Naive thymus-derived CD4-positive, alpha-beta T cell (primary cell): ENCODE measurements at places on chromosomes 1 and 21. TPM values are rescaled to one million over a fixed set of nuclear protein-coding genes. Genes with fewer than 3 reads are reported as not detected.

GRCh38 chr1:232635778-232636356 is 5.9 kb upstream of the SIPA1L2 start:
- DNase-seq: peak; percentile 44

GRCh38 chr1:179831852-179832699 is 45.5 kb downstream of the TOR1AIP2 start:
- peak; percentile 80 for DNase-seq

GRCh38 chr1:203557390-203557789 is 63.4 kb downstream of the OPTC start:
- no peak for DNase-seq

DNA sequence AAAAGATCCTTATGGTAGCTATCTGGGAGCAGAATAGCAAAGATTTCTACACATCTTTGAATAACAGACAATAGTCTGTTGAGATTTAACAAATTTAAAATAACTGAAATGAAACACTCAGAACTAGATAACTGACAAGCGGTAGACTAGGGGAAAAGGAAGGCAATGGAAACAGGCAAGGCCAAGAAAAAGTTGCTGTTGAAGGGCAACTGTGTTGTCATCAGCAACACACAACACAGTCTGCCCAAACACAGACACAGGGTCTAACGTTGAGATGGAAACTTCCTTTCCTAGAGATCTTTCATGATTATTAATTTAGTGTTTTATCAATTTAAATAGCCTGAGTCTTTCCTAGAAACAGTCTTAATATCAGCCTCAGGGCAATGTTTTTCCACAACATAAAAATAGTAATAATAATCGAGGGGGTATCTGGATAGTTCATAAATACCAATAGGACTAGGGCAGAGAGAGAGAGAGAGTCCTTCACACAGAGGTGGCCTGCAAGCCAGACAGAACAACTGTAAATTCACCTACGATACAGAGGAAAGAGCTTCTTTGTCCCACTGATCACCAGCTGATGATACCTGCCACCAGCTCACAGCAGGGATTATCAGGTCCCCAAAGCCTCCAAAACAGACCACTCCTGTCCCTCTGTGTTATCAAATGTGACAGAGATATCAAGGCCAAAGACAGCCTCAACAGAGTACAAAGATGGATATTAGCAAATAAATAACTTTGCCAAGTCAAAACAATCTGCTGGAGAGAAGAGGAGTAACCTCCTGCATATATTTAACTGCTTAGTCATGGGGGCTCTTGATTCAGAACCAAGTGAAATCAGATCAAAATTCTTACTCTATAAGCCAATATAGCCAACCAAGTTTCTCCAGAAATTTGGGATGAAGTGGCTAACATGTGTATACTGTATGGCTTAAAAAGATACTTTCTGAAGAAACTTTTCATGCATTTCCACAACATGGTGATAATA is 245.3 kb downstream of the SLC45A1 start:
- DNase-seq: no peak

GRCh38 chr1:203534012-203534411 is 40.1 kb downstream of the OPTC start:
- DNase-seq: no peak

GRCh38 chr1:197787056-197787455 is 11.8 kb upstream of the DENND1B start:
- DNase-seq: no peak

DNA sequence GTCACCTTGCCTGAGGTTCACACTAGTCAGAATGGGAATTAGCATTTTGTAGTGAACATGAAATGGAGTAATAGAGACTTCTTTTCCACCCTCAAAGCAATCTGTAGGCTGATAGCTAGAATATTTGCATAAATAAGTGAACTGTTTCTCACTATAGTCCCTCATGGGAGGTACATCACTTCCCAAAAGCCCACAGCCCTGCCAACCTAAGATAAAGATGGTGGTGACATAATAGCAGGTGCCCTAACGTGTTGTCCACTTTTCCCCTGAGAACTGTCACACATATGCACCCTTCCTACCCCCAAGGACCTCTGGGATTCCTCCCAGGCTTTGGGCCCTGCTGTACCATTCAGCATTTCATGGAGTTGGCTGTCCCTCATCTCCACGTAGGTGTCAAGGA is 4.4 kb downstream of the TMEM35B start:
- DNase-seq: no peak

DNA sequence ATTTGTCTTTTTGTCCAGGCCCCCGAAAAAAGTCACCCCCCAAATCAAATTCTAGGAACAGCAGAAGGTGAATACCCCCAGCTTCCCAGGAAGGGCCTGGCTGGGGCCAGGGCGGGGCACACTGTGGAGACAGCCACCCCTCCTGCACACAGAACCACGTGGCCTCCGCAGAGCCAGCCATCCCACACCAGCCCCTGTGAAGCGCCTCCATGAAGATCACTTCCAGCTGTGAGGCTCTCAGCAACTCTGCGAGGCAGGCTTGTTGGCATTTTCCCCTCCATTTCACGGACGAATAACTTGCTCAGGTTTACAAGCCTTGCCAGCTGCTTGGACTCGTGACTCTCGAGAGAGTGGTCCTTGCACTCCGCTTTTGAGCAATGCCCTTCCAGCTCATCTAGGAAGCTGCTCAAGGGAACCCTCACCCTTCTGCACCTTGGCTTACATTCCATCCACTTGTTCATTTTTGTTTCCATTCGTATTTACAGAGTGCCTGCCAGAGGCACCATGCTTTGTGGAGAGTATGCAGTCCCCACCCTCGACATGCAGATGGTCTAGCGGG is 48.2 kb downstream of the SYT6 start:
- DNase-seq: no peak

DNA sequence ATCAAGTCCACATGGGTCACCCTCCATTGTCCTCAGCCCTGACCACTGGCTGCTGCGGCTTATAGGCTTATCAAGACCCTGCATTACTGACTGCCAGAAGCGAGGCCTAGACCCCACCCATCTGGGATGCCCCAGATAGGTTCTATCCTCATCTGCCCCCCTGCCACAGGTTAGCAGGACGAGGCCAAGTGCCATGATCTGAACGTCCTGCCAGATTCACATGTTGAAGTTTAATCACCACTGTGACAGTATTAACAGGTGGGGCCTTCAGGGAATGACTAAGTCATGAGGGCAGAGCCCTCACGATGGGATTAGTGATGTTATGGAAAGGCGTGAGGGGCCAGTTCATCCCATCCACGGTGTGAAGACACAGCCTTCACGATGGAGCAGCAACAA is 6.2 kb upstream of the CPLANE2 start:
- DNase-seq: no peak

DNA sequence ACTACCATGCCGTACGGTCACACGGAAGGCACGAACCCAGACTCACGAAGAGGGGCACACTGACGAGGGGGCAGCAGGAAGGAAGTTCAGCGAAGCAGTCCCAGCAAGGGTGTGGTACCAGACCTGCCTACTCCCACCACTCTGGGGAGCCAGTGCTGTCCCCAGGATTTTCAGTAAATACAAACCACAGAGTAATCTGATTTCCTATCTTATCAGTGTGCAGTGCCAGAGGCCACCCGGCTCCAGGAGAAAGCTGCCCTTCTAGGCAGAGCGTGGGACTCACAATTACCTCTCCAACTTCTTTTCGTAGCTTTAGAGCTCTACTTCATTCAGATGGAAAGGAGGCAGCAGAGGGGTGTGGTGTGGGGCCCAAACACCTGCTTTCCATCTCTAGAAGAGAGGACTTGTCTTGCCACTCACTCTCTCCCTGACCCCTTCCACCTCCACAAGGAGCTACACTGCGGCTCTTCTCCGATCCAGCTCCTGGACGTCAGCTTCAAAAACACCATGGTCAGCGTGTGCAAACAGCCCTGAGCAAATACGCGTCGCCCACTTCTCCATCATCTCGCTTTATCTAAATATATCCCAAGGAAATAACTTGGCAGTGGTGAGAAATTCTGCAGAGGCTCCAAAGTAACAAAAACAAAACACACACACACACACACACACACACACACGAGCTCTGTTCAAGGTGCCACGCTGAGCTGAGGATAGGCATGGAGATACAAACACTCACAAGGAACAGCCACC is 98.5 kb downstream of the MRPL37 start:
- DNase-seq: no peak

GRCh38 chr1:178849918-178850317 is 21.0 kb downstream of the ANGPTL1 start:
- no peak for DNase-seq

GRCh38 chr1:66147226-66147835 is 354.6 kb downstream of the PDE4B start:
- no peak for DNase-seq

DNA sequence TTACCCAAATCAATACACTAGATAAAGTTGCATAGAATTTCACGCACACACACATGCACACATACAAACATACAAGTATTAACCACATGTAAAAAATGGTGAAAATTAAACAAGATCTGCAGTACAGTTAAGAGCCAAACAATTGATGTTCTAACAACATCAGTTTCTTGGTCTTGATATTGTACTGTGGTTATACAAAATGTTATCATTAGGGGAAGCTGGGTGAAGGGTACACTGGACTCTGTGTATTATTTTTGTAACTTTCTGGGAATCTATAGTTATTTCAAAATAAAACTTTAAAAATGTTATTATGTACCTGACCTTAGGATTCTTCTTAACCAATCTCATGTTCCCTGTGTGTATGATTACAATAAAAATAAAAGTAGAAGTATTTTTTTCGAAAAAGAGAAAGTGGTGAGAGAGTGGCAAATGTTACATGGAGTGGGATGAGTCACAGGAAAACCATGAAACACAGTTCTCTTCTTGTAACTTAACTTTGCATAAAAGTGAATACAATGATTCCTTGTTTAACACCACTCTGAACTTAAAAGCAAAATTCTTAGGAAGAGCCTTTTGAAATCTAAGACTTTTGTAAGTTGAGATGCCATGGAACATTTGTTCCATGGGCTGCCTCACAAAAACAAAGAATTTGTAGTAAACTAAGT is 101.6 kb upstream of the RUNX1 start:
- DNase-seq: no peak

DNA sequence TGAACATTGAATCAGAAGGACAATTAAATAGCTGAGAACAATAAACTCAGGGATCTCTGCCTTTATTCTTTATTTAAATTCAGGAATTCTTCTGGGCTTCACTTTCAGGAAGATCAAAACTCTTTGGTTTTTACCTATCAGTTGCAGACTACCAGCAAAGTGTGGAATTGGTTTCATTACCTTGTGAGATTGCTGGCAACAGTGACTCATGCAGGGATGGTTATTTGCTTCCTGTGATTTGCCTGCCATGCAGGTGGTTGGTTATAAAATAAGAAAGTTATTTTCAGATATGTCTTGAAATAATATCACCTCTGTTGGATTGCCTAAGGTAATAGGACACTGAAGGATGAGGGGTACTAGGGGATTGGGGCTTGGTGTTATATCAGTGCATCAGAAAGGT is 204.6 kb downstream of the PTBP2 start:
- no peak for DNase-seq

GRCh38 chr1:186374303-186375151 is 526 bp downstream of the TPR start:
- DNase-seq: no peak

GRCh38 chr1:23916209-23917131 is 3.3 kb upstream of the CNR2 start:
- peak; percentile 66 for DNase-seq

GRCh38 chr1:94936861-94937620 is 10.1 kb upstream of the CNN3 start:
- DNase-seq: no peak

- DNase-seq: no peak
Measured at GRCh38 chr1:66244429-66244828, 289.5 kb upstream of the SGIP1 start.

- no peak for DNase-seq
Measured at GRCh38 chr1:109761227-109762038, 2.3 kb downstream of the EPS8L3 start.

DNA sequence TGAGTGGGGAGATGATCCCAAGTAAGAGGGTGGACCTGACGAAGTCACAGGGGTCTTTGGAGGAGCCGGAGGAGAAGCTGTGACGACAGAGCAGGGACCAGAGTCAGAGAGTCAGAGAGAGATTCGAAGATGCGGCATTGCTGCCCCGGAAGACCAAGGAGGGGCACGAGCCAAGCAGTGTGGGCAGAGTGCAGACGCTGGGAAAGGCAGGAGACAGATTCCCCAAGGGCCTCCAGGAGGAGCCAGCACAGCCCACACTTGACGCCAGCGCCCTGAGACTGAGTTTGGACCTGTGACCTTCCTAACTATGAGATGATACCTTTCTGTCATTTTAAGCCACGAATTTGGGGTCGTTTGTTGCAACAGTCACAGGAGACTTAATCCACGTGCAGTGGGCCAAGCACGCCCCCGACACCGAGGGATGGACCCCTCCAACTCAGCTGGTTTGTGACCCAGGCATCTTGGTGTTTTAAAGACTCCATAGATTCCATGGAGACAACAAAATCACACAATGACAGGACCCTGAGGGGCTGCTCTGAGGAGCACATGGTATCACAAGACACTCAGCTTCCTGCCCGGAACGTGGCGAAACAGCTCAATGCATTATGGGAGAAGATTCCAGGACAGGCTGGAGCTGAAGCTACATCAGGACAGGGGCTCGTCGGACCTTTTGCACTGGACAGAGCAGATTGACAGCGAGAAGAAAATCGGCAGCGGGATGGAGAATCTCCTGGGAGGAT is 11.0 kb upstream of the TFF1 start:
- DNase-seq: no peak

- no peak for DNase-seq
Measured at GRCh38 chr1:94792473-94793295, 27.5 kb upstream of the SLC44A3 start.

- DNase-seq: no peak
Measured at GRCh38 chr1:63662841-63663240, 69.6 kb downstream of the PGM1 start.

- no peak for DNase-seq
Measured at GRCh38 chr1:56933606-56934005, 32.2 kb downstream of the C8B start.

DNA sequence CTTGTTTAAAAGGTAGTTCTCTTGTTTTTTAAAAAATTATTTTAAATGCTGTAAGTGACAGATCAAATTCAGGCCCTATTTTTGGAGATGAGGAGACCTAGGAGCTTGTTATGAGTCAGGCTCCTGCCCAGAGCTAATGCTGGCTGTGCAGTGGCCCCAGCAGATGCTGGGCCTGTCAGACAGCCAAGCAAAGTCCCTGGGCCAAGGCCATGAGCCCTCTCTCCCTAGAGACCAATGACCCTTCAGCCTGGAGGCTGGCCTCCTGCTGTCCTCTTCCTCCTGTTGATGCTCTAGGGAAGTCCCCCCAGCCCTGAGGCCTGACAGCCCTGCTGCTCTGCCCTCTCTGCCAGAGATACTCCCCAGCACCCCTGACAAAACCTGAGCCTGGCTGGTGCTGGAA is 128.1 kb upstream of the CTTNBP2NL start:
- no peak for DNase-seq

GRCh38 chr1:151157067-151157531 is 650 bp downstream of the TNFAIP8L2 start:
- DNase-seq: peak; percentile 65

The VCAM1 gene
- polyA plus RNA-seq: not detected

The KCNN3 gene
- not detected for polyA plus RNA-seq

The SLC22A15 gene
- not detected for polyA plus RNA-seq

The VANGL2 gene
- not detected for polyA plus RNA-seq

The PROK1 gene
- not detected for polyA plus RNA-seq

The CLCNKA gene
- polyA plus RNA-seq: not detected

The C1orf87 gene
- polyA plus RNA-seq: not detected

The RPTN gene
- not detected for polyA plus RNA-seq

The C1orf115 gene
- polyA plus RNA-seq: 1.9 TPM

The EXTL1 gene
- polyA plus RNA-seq: not detected

The AADACL3 gene
- not detected for polyA plus RNA-seq

The TNFRSF18 gene
- polyA plus RNA-seq: not detected

The C1orf50 gene
- 3.5 TPM for polyA plus RNA-seq

The PSMD4 gene
- 239 TPM for polyA plus RNA-seq
